Glutamatergic neuron (in vitro differentiated cells): ENCODE measurements at places on chromosomes 4 and X. TPM values are rescaled to one million over a fixed set of nuclear protein-coding genes. Genes with fewer than 3 reads are reported as not detected.

APOO gene
- 36.2 TPM for total RNA-seq

MND1 gene
- 2.0 TPM for total RNA-seq

BEX4 gene
- total RNA-seq: 82.5 TPM

PAGE1 gene
- not detected for total RNA-seq

CPLX1 gene
- total RNA-seq: 115 TPM

PPARGC1A gene
- 13.4 TPM for total RNA-seq

CTAG2 gene
- not detected for total RNA-seq

EOLA1 gene
- total RNA-seq: 27.7 TPM

SMIM10 gene
- total RNA-seq: not detected

GAB3 gene
- 9.6 TPM for total RNA-seq

DNA sequence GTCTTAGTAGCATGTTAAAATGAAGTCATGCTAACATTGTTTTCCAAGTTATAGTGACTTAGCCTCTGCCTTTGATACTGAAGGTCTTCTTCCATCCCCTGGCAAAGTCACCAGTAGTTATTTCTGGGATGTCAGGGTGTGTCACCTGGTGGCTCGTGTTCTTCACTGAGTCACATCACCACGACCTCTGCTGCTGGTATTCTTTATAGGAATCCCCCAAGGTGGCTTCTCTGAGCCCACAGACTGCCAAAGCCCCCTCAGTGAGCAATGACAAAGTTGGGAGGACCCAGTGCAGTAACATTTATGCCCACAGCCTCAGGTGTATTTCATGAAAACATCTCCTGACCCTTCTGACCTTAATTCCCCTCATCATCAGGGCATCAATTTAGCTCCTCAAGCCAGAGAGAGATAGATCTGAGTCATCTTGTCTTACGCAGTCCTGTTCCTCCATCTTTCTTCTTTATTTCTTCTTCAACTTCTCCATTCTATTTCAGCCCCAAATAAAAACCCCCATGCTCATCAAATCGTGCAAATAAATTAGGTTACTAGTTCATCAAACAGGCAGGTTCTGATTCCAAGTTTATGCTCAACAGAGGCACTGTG, 29.3 kb upstream of the GPRIN3 start:
- no peak overlapping the region for H3K27ac ChIP-seq
- DNase-seq: no peak

- H3K27me3 ChIP-seq: no peaks in the 10 kb centered on the region
- no peaks in the 10 kb centered on the region for H3K4me1 ChIP-seq
- H3K4me3 ChIP-seq: no peak overlapping the region
- H3K27ac ChIP-seq: no peak overlapping the region
- DNase-seq: no peak
- no peaks in the 10 kb centered on the region for H3K36me3 ChIP-seq
These were observed 54.7 kb downstream of the SLC9A6 start for GRCh38 chrX:136039968-136040367.

DNA sequence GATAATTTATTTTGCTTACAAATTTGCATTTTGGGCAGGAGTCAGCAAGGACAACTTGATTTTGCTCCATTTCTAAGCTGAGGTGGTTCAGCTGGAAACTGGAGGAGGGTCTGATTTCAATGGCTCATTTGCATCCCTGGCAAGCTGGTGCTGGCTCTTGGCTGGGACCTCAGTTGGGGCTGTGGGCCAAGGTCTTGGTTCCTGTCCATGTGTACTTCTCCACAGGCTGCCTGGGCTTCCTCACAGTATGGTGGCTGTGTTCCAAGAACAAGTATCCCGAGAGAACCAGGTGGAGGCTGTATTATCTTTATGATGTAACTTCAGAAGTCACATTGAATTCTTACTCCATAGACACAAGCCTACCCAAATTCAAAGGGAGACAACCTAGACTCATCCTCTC, 77.0 kb upstream of the STX18 start:
- no peaks in the 10 kb centered on the region for H3K36me3 ChIP-seq
- H3K27ac ChIP-seq: no peak overlapping the region
- H3K27me3 ChIP-seq: no peaks in the 10 kb centered on the region
- H3K4me3 ChIP-seq: no peak overlapping the region

DNA sequence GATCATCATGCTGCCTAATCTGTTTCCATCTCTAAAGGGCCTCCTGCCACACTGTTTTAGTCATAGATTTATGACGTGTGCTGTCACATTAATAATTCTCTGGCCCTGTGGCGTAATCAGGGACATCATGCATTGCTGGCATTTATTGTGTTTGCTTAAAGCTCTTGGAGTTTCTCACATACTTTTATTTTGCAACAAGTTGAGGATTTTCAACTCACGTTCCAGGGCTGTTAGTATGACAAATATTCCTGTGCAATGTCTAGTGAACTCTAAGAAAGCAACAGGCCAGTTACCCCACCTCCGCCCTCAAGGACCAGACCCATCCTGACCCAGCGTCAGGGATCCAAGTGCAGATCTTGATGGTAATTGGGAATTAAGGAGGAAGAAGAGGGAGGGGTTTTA, 7.8 kb upstream of the PIGA start:
- H3K27me3 ChIP-seq: no peaks in the 10 kb centered on the region
- no peaks in the 10 kb centered on the region for H3K36me3 ChIP-seq
- H3K4me1 ChIP-seq: no peaks in the 10 kb centered on the region
- H3K27ac ChIP-seq: no peak overlapping the region
- no peak overlapping the region for H3K4me3 ChIP-seq

- H3K4me3 ChIP-seq: no peak overlapping the region
- DNase-seq: no peak
- no peak overlapping the region for H3K27ac ChIP-seq
- no peaks in the 10 kb centered on the region for H3K4me1 ChIP-seq
- no peaks in the 10 kb centered on the region for H3K36me3 ChIP-seq
These were observed 20.1 kb downstream of the SLITRK4 start for GRCh38 chrX:143615851-143616250.

DNA sequence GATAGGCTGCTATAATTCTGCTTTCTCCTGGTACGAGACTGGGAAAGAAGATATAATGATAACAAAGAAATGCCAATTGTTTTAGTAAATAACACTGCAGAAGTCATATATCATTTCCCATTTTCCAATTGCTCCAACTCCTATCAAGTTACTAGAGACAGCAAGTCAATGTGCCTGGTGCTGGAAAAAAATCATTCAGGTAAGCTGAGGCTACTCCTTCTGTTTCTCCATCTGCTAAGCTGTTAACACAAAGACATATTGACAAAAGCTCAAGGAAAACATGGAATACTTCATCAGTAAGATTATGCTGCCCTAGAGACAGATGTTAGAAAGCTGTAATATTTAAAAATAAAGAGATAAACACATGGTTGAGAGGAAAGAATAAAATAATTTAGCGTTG, 10.0 kb downstream of the NAA11 start:
- no peak for DNase-seq
- H3K4me3 ChIP-seq: no peak overlapping the region
- no peaks in the 10 kb centered on the region for H3K36me3 ChIP-seq
- no peaks in the 10 kb centered on the region for H3K27me3 ChIP-seq

GRCh38 chr4:106690487-106690886, 321.9 kb upstream of the GIMD1 start:
- no peak overlapping the region for H3K27ac ChIP-seq
- H3K4me1 ChIP-seq: peaks cover 1% of the 10 kb centered on the region
- H3K4me3 ChIP-seq: no peak overlapping the region
- no peaks in the 10 kb centered on the region for H3K36me3 ChIP-seq
- no peak for DNase-seq

- DNase-seq: no peak
- H3K4me3 ChIP-seq: no peak overlapping the region
- H3K27me3 ChIP-seq: no peaks in the 10 kb centered on the region
- no peak overlapping the region for H3K27ac ChIP-seq
- H3K36me3 ChIP-seq: no peaks in the 10 kb centered on the region
- no peaks in the 10 kb centered on the region for H3K4me1 ChIP-seq
These were observed 65.9 kb upstream of the UGT2B7 start for GRCh38 chr4:69030326-69030725.

DNA sequence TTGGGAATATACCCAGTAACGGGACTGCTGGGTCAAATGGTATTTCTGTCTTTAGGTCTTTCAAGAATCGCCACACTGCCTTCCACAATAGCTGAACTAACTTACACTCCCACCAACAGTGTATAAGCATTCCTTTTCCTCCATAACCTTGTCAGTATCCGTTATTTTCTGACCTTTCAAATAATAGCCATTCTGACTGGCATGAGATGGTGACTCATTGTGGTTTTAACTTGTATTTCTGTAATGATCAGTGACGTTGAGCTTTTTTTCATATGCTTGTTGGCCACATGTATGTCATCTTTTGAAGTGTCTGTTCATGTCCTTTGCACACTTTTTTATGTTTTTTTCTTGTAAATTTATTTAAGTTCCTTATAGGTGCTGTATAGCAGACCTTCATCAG, 81.2 kb downstream of the ADAM29 start:
- H3K27me3 ChIP-seq: no peaks in the 10 kb centered on the region
- H3K4me3 ChIP-seq: no peak overlapping the region
- H3K36me3 ChIP-seq: no peaks in the 10 kb centered on the region
- H3K27ac ChIP-seq: no peak overlapping the region
- no peak for DNase-seq
- no peaks in the 10 kb centered on the region for H3K4me1 ChIP-seq

DNA sequence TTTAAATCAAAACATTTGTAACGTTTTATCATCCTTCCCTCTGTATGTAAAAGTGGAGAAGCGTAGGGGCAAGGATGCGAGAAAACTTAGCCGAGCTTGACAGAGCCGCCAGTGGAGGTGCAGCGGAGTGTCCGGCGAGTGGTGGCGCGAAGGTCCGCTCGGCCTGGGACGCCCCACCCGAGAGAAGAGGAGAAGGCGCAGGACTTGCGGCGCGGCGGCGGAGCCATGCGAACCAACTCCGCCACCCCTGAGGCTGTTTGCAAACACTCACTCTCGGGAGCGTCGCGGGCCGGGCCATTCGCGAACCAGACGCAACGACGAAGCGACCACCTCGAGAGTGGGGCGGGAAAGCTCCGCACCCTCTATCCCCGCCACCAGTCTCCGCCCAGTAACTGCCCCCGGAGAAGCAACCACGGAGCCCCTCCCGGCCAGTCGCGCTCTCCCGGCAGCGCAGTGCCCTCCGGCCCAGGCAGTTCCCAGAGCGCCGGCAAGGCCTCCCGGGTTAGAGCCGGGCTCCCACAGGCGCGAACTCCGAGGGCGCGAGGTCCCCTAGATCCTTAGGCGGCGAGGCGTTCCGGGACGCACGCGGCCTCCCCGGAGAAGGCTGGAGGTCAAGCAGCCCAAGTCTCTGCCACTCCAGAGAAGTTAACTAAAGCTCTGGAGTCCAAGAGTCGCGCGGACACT, 2.3 kb upstream of the MAB21L2 start:
- peak overlapping the region; percentile 78 for H3K27ac ChIP-seq
- no peaks in the 10 kb centered on the region for H3K36me3 ChIP-seq
- H3K27me3 ChIP-seq: peaks cover 12% of the 10 kb centered on the region
- peaks cover 31% of the 10 kb centered on the region for H3K4me1 ChIP-seq
- H3K4me3 ChIP-seq: peak overlapping the region; percentile 97

DNA sequence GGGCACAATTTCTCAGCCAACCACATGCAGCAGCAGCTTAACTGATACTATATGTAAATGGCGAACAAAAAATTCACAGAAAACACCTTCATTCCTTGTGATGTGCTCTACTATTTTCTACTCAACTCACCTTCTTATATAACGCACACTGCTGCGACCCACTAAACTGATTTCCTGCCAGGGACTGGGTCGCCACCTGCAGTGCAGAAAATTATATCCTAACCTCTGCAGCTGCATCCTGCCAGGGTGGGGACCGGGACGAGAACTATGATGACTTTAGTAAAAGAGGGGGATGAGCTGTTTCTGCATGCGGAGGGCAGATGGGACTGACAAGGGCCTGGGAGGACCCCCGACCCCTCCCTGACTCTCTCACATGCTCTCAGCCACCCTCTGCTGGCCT, 27.4 kb downstream of the ABLIM2 start:
- peaks cover 7% of the 10 kb centered on the region for H3K27me3 ChIP-seq
- H3K27ac ChIP-seq: no peak overlapping the region
- H3K4me3 ChIP-seq: no peak overlapping the region
- DNase-seq: no peak
- peaks cover 19% of the 10 kb centered on the region for H3K4me1 ChIP-seq

- no peak overlapping the region for H3K4me3 ChIP-seq
- H3K27me3 ChIP-seq: no peaks in the 10 kb centered on the region
- H3K27ac ChIP-seq: no peak overlapping the region
These were observed 1233.3 kb upstream of the PABPC4L start for GRCh38 chr4:135434936-135435335.

DNA sequence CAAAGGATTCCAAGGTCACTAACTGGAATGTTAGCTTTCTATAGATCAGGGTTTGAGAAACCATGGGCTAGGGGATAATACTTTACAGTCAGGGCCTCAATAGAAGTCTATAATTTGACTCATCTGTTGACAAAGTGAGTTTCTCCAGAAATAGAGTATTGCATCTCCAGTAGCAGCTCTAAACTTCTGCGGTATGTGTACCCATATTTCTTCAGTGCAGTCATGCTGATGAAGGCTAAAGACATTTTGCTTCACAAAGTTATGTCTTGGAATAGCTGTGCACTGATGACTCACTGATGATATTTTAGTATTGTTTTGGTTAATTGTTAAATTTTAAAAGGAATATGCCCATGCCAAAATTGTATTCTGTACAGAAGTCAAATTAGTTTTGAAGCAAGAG, 464.9 kb upstream of the AMOT start:
- peaks cover 2% of the 10 kb centered on the region for H3K36me3 ChIP-seq
- no peak overlapping the region for H3K4me3 ChIP-seq
- H3K27ac ChIP-seq: no peak overlapping the region
- peaks cover 2% of the 10 kb centered on the region for H3K27me3 ChIP-seq
- H3K4me1 ChIP-seq: no peaks in the 10 kb centered on the region
- DNase-seq: no peak

GRCh38 chr4:13174001-13174400, 310.1 kb downstream of the RAB28 start:
- no peak overlapping the region for H3K4me3 ChIP-seq
- H3K27me3 ChIP-seq: no peaks in the 10 kb centered on the region
- DNase-seq: no peak
- no peak overlapping the region for H3K27ac ChIP-seq

GRCh38 chr4:90753068-90753467, 625.9 kb downstream of the CCSER1 start:
- H3K27me3 ChIP-seq: no peaks in the 10 kb centered on the region
- no peaks in the 10 kb centered on the region for H3K4me1 ChIP-seq
- no peak overlapping the region for H3K27ac ChIP-seq

GRCh38 chr4:168773388-168774195, 236.5 kb downstream of the CBR4 start:
- DNase-seq: no peak
- peaks cover 10% of the 10 kb centered on the region for H3K36me3 ChIP-seq
- H3K4me1 ChIP-seq: no peaks in the 10 kb centered on the region
- no peaks in the 10 kb centered on the region for H3K27me3 ChIP-seq
- H3K27ac ChIP-seq: no peak overlapping the region
